ENCODE measurements at places on chromosomes 3 and 15.

DNA sequence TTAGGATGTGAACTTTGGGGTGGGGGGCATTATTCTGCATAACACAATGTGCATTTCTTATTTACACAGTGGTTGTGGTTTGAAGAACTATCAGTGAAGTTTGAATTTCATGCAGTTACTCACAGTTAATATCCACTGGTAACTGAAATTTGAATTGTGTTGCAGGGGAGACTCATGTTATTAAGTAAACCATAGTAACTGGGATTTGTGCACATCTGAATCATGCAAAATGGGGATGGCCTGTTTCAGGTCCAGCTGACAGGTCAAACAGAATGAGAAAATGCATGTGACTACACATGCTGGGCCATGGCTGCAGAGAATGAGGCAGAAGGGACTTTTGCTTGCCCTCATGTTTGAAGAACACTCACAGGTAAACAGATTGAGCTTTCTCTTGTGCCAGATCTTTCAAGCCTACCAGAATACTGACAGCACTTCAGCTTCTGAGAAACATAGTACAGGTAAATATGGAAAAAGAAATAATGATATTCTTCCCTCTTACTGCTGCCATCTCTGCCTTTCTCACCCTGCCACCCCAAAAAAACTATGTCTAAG, 115.0 kb downstream of the POLQ start:
- no peak for DNase-seq

DNA sequence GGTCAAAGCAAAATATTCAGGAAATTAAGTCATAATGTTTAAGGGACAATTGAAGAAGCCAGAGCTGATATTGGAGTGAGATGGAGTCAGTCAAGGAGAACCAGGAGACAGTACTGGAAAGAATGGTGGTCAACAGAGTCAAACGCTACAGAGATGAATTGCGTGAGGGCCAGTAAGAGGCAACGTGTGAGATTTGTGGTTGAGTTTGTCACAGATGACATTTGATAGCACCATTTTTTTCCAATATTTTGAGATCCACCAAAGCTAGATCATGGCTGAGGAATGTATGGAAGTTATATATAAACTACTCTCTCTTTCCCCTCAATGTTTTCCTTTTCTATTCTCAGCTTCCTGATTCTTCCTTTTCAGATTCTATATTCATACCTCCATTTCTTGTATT, 375.1 kb upstream of the ROBO2 start:
- DNase-seq, result no peak

GRCh38 chr3:54211097-54211496, 88.7 kb downstream of the CACNA2D3 start:
- peak; percentile 88 for DNase-seq

DNA sequence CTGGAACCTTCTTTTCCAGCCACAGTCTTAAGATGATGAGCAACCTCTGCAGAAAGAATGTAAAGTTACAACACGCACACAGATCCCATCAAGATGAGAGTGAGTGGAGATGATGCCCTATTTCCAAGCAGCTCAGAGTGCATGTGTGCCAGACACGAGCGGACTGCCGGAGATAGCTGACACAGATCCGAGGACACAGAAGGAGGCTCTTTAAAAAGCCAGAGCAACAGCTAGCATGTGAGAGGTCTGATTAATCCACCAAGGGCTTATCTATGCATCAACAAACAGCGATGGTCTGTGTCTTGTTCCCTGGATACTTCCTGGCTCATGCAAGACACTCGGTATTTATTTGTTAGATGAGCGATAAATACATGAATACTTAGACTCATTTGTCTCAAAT, 128.6 kb upstream of the DLG1 start:
- no peak for DNase-seq

GRCh38 chr3:194832346-194833104, 146.8 kb downstream of the FAM43A start:
- DNase-seq, result no peak
